ENCODE measurements at places on chromosomes 3 and 15.

DNA sequence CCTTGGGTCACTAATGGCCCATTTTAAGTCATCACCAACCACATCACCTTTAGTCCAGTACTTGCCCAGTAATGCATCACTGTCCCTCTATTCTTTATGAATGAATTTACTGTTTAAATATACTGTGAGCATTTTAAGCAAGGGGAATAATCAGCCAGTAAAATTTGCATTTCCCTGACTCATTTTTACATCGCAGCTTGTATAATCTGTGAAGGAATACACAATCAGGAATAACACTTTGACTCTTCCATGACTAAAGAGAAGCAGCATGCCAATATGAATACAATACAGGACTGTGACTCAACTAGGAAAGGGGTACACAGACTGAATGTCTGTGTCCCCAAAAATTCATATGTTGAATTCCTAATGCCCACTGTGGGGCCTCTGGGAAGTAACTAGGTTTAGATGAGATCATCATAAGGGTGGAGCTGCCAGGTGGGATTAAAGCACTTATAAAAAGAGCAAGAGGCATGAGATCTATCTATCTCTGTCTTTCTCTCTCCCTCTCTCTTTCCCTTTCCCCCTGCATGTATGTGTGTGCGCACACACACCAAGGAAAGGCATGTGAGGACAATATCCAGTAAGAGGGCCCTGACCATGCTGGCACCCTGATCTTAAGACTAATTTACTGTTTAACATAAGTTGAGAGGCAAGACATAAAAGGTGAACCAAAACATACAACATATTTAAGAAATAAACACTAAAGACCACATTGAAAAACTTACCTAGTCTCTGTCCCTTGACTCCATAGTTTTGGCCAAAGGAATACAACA is 12.1 kb downstream of the B4GALT4 start:
- no peak for DNase-seq

GRCh38 chr3:190173426-190173825 is 52.7 kb upstream of the P3H2 start:
- DNase-seq, result no peak

- DNase-seq, result no peak
Measured at GRCh38 chr15:92392462-92392861, 1.2 kb upstream of the ST8SIA2 start.

GRCh38 chr3:88003115-88003755 is 55.6 kb downstream of the CGGBP1 start:
- DNase-seq, result no peak

GRCh38 chr3:41131224-41131623 is 68.1 kb upstream of the CTNNB1 start:
- no peak for DNase-seq

DNA sequence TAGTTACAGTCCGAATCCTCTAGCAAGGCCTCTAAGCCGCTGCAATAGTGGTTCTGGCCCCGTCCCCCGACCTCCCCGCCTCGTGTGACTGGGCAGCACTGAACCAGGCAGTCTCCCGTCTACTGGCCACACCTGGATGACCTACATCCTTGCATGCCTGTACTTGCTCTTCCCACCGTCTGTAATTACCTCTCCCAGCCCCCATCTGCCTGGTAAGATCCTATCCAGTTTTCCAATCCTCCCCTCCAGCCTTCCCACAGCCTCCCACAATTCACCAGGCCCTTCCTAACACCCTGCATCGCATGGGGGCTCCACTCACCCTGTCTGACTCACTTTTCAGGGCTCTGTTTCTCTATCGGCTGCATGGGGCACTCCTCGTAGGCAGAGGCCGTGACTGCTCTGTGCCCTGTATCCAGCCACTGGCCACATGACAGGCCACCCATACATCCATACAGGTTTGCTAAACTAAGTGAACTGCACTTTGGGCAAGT is 32.8 kb downstream of the XXYLT1 start:
- DNase-seq, result no peak

GRCh38 chr3:170055209-170055608 is 17.4 kb downstream of the GPR160 start:
- DNase-seq, result no peak

DNA sequence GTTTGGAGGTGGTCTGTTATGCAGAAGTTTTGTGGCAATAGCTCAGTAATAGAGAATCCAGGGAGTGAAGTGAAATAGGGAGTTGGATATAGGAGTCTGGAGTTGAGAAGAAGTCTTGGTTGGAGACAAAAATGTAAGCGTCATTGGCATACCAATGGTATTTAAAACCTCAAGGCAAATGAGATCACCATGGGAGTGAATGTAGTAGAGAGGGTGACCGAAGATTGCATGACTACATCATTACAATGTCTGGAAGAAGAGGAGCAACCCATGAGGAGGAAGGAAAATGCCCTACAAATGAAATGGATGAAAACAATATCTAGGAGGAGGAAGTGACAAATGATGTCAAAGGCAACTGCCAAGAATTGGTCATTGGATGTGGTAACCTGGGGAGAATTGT is 54.4 kb downstream of the CNTN4 start:
- DNase-seq, result no peak

DNA sequence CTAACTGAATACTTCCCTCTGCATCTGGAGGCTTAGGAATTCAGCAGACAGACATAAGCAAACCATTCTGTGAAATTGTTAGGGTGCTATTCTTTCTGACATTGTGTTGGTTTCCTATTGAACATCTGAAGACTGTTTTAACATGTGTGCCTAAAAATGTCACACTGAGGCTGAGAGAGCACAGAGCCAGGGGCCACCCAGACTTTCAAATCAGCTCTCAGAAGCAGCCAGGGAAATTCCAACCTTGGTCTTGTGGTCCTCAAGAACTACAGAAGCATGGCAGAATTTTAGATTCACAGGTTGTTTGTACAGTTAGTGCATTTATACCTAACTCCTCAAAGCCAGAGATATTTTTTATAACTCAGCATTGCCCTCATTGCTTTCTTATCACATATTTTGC is 929.2 kb upstream of the CFAP20DC start:
- no peak for DNase-seq

DNA sequence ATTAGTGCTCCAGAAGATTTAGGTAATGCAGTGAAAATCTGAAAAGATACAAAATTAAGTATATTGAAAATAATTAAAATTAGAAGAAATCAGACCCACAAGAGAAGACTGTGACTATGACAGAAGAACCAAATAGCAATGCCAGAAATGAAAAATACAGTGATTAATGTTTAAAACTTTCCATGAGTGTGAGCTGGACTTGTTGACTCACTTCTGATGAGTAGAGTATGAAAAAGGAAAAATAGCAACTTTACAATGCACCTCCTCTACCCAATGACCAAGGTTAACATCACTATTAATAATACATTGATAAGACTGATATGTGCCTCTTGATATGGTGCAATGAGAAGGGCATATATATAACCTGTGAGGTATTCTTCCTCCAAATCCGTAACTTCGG is 39.3 kb upstream of the SLC22A13 start:
- DNase-seq, result no peak

DNA sequence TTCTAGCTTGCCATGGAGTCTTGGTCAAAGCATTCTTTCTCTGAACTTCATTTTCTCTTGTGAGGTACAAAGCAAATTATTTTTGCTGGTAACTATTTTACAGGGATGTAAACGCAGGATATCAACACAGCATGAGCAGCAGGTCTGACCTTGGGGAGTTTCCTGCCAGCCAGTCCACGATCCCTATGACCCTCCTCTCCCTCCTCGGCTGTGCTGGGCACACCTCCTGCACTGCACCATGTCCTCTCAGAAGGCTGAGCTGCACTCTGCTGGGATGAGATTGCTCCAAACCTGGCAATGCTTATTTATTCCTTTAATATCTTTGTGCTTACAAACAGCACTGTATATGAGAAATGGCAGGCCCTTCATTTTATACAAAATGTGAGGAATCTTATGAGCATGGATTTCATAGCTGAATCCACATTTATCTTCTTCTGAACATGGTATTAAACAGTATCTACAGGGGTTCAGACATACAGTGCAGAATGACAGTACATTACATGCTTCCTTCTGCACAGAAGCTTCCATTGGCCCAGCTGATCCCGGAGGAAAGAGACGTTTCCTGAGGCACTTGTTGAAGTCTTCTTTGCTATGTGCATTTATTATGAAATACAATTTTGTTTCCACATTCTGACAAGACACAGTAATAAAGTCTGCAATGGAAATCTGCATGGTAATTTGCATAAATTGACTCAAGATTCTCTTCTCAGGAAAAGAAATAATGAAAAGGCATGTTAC is 41.2 kb downstream of the RAB6B start:
- no peak for DNase-seq

DNA sequence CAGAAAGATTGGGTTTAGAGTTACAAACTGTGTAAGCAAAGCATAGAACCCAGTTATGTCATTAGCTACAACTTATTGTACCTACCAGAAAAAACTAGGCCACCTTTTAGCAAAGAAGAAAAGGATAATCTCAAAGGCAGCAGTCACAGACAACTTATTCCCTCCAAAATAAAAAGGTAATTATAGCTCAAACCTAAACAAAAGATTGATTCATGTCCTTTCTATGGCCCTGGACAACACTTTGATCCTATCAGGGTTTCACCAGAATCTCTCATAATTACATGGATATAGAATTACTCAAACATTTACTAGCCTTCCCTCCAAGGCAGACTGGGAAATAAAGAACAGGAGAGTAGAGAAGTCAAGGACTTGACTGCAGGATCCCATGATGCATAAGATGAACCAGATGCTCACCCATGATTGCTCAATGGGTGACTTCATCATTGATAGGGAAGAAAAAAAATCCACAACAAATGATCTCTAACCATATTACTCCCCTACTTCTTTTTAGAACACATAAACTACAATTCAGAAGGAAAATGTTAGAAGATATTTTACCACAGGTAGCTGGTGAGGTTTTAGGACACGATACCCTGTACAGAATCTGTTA is 17.4 kb downstream of the DET1 start:
- DNase-seq, result no peak

- DNase-seq, result no peak
Measured at GRCh38 chr15:75061272-75061671, 37.9 kb downstream of the PPCDC start.

DNA sequence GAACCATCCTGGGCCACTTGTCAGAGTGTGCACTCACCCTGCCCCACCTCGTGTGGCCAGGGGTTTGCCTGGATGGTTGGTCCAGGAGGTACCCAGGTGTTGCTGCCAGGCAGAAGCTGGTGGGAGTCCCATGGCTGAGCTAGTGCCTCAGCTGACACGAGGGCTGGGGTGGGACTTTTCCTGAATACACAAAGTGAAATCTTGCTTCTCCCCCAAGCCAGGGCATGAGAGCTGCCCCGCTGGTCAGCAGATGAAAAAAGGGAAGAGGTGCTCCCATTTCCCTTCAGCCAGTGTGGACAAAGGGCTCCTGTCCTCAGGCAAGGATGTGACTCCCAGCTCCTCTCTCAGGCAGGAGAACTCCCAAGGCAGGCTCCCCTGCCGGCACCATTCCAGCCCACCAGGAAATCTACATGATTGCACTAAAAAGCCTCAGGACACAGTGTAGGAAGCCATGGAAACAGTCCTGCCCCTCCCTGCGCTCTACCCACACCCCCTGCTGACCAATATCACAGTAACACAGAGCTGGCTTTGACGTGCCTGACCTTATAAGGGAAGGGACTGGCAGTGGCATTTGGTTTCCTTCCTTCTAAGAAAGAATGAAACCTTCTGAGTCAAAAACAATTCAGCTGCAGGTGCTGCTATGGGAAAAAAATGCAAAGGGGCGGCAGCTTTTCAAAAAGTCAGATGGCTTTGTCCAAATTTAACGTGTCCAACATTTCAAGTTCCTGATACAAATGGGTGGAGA is 33.9 kb downstream of the MYO5C start:
- no peak for DNase-seq

- no peak for DNase-seq
Measured at GRCh38 chr3:165347526-165347925, 151.3 kb upstream of the SLITRK3 start.
